ENCODE measurements at places on chromosomes 12 and 14. TPM values are rescaled to one million over a fixed set of nuclear protein-coding genes. Genes with fewer than 3 reads are reported as not detected.

- DNase-seq: no peak
Observed at GRCh38 chr12:132429602-132429945, 60.4 kb upstream of the FBRSL1 start.

DNA sequence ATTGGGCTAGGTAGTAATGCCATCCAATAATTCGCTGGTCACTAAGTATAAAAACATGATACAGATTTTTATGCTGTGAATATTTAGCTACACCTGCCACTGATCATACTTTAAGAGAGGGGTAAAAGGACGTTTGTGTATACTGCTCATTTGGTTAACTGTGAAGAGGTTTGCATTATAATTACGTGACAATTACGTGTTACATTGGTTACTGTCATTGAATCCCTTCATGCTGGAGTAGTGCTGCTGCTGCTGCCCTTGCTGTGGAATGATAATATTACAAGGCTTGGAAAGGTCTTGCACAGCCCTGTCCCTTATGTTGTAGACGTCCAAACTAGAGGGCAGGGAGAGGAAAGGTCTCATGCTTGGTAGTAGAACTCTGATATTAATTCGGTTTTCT is 312.2 kb upstream of the ATP2B1 start:
- DNase-seq: no peak

DNA sequence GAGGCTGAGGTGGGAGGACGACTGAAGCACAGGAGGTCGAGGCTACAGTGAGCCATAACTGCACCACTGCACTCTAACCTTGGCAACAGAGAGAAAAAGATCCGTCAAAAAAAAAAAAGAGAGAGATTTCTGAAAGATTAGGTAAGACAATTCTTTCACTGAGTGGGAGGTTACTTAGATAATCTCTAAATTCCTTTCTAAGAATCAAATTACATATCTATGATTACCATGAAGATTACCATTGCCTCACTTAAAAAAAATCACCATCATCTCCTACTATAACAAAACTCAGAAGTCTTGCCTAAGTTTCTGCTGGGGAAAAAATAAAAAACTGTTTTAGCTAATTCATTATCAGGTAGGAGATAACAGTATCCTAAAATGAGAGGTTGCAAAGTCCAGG is 366.7 kb downstream of the DUSP6 start:
- no peak for DNase-seq

GRCh38 chr14:58647777-58648176 is 10.0 kb downstream of the DACT1 start:
- DNase-seq: no peak

GRCh38 chr12:108551535-108551934 is 9.4 kb downstream of the SART3 start:
- no peak for DNase-seq

DNA sequence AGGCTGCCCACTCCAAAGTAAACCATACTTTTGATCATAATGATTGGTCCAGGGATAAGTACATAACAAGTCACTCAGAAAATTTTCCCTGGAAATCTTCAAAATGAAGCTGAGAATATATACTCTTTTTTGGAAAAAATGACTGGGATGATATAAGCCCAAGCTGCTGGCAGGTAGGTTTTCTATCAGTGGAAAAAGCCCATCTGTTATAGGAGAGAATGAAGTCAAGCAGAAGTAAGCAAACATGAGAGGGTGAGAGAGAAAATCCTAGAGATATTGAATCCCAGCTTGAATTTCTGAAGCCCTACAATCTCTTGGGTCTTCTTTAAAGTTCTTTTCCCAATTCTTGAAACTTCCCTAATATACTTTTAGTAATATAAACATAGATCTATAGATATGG is 37.3 kb upstream of the ZDHHC17 start:
- no peak for DNase-seq

GRCh38 chr14:76051717-76052465 is 66.3 kb downstream of the IFT43 start:
- no peak for DNase-seq

DNA sequence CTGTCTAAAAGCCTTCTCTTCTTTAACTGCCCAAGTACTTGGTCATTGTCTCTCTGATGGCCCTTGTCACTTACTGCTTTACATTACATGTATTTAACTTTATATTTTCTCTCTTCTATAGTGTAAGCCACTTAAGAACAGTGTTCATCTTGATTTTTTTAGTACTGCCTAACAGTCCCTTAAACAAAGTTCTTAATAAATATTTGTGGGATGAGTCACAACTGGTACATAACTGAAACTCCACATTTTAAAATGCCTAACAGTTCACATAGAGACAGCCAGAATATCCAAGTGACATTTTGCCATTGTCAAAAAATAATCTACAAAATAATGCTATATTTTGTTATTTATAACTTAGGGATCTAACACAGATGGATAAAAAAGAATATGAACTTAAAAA is 146.6 kb downstream of the STXBP6 start:
- DNase-seq: no peak

DNA sequence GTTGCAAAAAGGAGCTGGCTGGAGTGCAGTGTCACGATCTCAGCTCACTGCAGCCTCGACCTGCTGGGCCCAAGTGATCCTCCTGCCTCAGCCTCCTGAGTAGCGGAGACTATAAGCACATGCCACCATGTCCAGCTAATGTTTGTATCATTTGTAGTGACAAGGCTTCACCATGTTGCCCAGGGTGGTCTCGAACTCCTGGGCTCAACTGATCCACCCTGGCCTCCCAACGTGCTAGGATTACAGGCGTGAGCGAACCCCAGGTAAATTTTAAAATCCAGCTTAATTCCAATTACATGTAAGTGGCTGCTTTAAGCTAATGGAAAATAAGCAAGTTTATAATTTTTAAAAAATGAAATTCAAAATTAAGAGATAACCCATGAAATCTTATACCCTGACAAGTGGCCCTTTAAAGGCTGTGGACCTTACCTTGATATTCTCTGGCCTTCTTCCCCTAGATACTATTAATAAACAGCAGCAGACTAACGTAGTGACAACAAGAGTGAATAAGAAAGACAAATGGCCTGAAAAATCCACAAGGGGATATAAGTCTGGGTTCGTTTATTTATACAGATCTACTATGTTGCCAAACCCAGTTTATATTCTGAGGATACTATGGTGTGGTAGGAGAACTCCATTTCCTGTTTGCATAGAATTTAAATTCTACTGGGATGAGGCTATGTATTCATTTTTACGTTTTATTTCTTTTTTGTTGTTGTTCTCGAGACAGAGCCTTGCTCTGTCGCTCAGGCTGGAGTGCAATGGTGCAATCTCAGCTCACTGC is 25.6 kb upstream of the SLC2A3 start:
- no peak for DNase-seq

- no peak for DNase-seq
Observed at GRCh38 chr14:24794644-24795305, 160.8 kb upstream of the GZMB start.

DNA sequence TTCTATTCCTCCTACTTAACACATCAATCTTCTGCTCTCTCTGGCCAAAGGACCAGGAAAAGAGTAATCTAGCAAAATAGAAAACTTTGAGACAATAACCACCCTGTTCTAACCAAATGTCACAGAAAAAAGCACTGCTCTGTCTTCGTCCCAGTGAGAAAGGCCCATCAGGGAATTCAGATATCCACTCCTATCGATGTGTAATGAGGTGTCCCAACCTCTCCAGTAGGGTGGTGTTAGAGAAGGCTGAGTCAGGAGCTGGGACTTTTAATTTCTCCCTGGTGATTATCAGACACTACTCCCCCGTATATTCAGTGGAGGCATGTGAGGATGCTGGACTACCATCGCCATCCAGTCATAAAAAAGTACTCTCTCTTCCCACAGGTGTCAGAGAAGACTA is 130.3 kb downstream of the TMTC3 start:
- DNase-seq: no peak

GRCh38 chr12:51958542-51958941 is 7.0 kb downstream of the ACVR1B start:
- no peak for DNase-seq

DNA sequence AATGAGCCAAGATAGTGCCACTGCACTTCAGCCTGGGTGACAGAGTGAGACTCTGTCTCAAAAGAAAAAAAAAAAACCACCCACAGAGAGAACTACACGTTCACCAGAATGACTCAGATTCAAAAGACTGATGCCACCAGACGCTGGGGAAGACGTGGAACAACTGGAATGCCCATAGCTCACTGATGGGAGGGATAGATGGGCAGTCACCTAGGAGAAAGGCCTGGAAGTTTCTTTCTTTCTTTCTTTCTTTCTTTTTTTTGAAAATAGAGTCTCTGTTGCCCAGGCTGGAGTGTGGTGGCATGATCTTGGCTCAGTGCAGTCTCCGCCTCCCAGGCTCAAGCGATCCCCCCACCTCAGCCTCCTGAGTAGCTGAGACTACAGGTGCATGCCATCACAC is 10.0 kb upstream of the KLC1 start:
- no peak for DNase-seq

DNA sequence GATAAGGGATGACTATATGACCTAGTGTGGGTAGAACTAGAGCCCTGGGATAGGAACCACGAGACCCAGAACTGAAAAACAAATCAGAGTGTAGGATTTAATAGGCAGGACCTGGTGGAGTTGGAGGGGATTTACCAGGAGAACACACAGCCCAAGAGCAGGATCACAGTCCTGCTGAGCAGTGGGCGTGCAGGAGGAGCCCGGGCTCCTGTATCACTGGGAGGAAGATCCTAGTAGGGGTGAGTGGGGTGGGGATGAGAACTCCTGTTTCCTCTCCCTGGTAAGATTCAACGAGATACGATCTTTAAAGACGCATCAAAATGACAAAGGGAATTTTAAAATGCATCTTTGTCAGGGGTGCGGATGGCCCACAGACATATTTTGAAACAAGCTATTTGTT is 220.1 kb downstream of the GALC start:
- DNase-seq: no peak

DNA sequence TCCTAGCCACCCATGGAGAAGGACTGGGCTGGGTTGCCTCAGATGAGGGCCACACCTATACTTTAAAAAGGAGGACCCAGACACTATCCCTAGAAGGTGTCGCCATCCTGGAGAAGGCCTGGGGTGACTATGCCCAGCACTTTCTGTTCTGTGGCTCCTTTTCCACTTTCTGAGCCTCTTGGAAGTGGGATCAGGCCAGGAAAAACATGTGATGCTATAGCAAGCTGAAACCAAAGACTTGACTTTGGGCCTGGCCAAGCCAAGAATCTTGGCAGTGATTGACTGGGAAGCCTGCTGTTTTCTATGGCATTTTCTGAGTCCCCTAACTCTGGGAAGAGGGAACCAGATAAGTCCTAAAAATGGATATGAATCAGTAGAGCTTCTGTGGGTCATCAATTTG is 332.3 kb downstream of the ZFP36L1 start:
- no peak for DNase-seq

RNASE1 gene
- total RNA-seq: 9.2 TPM

AHNAK2 gene
- 20.6 TPM for total RNA-seq

RNASE7 gene
- total RNA-seq: not detected

GPR84 gene
- total RNA-seq: 0.16 TPM

COCH gene
- total RNA-seq: 39.1 TPM

All from occipital lobe (tissue), 3 donors.